Kidney tubule cell (primary cell): ENCODE measurements at places on chromosomes 16 and 17.
A peak's percentile ranks its signal among the peaks of the same experiment; 100 is the strongest.

DNA sequence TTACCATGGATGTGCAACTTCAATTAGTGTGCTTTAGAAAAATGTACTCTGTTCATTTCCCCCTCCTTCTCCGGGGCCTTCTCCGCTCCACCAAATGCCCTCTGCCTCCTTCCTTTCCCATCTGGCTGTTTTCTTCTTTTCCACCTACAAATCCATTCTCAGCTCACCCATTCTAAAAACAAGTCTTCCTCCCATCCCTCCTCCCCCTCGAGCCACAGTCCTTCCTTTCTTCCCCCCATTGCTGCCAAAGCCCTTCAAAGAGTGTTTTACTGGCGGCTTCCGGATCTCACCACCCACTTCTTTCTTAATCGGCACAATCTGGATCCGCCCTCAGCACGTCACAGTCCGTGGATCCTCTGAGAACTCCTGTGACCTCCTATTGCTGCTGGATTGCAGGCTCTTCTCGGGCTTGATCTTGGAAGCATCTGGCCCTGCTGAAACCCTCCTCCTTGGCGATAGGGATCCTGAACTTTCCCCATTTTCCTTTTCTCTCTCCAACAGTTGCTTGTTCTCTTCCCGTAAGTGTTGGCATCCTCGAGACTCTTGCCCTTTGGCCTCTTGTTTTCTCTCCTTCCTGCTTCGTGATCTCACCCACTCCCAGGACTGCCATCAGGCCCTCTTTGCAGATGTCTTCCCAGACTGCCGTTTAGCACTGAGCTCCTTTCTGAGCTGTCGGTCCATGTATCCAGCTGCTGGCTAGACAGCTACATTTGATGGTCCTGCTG lies 36.0 kb upstream of the FBXO47 start:
- no peak for DNase-seq

DNA sequence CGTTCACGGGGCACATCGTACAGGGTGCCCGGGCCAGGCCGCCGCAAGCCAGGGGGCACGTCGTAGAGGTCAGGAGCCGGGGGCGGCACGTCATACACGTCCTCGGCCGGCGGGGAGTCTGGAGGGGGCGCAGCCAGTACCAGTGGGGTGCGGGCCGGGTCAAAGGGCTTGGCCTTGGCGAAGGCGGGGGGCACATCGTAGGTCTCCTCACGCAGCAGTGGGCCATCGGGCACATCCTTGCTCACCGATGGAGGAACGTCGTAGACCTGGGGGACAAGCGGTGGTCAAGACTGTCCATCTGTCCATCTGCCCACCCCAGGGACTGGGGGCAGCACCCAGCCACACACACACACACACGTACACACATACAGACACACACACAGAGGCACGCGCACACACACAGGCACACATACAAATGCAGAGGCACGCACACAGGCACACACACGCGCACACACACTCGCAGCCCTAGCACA lies 15.7 kb downstream of the BCAR1 start:
- no peak for DNase-seq

DNA sequence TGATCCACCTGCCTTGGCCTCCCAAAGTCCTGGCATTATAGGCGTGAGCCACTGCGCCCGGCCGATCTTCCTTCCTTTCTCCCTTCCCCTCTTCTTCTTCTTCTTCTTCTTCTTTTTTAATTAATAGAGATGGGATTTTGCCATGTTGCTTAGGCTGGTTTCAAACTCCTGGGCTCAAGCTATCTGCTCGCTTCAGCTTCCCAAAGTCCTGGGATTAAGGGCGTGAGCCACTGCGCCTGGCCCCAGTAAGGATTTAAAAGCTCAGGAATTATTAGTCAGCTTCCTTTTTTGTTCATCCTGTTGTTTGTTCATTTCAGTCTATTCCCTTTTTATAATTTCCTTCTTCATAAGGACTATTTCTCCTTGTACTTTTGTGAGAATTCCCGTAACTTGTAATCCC lies 32.7 kb upstream of the LRRC37A start:
- DNase-seq: no peak

DNA sequence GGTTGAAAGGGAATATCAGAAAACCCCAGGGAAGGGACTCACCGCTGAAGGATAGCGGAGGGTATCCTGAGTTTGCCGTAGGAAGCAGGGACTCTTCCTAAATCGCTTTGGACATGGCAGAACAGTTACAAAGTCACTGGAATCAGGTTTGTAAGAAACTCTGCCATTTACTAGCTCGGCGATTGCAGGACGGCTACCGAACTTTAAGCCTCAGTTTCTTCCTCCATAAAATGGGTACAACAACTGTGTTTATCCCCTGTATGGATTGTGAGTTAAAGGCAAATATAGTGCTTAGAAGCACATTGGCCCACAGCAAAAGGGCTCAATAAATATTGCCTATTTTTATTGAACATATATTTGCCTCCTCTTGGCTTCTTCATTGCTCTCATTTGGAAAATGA lies 90.6 kb downstream of the MAF start:
- DNase-seq: no peak

GRCh38 chr16:81491541-81492188 lies 47.1 kb downstream of the CMIP start:
- DNase-seq: no peak

DNA sequence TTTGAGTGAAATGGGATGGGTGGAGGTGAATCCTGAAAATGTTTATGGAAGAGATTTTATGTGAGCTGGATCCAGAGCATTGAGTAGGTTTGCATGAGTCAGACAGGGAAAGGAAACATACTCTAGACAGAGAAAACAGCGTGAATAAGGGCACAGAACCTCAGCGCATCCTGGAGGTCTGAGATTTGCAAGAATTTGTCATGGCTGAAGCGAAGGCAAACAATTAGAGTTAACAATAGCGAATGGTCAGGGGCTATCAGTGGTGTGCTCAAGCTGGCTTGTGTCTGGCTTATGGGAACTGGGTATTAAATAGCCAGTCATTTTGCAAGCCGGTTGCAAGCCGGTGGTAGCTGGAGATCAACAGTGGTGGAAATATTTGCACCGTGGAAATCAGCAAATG lies 36.4 kb downstream of the MAP2K6 start:
- peak; percentile 26 for DNase-seq
